ENCODE measurements at places on chromosomes 16 and 17. TPM values are rescaled to one million over a fixed set of nuclear protein-coding genes. Genes with fewer than 3 reads are reported as not detected.
A peak's percentile ranks its signal among the peaks of the same experiment; 100 is the strongest.

The KCNH6 gene
- 3.7 TPM for polyA plus RNA-seq

The MATCAP1 gene
- polyA plus RNA-seq, result 34.7 TPM

The CA5A gene
- 0.17 TPM for polyA plus RNA-seq

The MON1B gene
- 25.2 TPM for polyA plus RNA-seq

The RPH3AL gene
- polyA plus RNA-seq, result 15.7 TPM

The CES5A gene
- polyA plus RNA-seq, result 0.15 TPM

The KCNJ18 gene
- not detected for polyA plus RNA-seq

The TMEM132E gene
- 5.2 TPM for polyA plus RNA-seq

The EPOP gene
- polyA plus RNA-seq, result 1.7 TPM

- no peak for DNase-seq
Observed at GRCh38 chr17:66670206-66670605, 164.7 kb upstream of the CACNG5 start.

GRCh38 chr17:46000292-46000691, 1.2 kb downstream of the STH start:
- DNase-seq, result no peak

- DNase-seq, result no peak
Observed at GRCh38 chr16:68402748-68403040, 45.6 kb downstream of the SMPD3 start.

DNA sequence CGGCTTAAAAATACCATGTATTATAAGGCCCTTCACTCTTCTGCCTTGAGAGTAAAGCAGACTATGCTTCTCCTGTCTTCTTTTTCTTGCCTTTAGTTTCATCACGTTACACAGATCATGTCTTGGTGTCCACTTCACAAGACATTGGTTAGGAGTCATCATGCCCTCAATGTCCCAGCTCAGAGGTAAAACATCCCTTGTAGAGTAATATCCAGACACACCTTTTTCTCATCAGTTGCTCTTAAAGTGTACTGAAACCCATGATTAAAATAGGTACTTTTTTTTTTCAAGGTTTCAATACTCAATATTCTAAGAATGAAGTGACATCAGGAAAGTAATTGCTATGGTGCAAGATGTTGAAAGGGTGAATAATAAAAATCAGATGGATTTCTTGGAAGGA, 267.8 kb downstream of the PMP22 start:
- no peak for DNase-seq

GRCh38 chr17:7987112-7987893, 15.1 kb upstream of the GUCY2D start:
- DNase-seq, result no peak

- DNase-seq, result no peak
Observed at GRCh38 chr17:57589151-57590034, 155.7 kb downstream of the CCDC182 start.

GRCh38 chr16:1965396-1966001, 873 bp upstream of the RPS2 start:
- DNase-seq, result no peak

DNA sequence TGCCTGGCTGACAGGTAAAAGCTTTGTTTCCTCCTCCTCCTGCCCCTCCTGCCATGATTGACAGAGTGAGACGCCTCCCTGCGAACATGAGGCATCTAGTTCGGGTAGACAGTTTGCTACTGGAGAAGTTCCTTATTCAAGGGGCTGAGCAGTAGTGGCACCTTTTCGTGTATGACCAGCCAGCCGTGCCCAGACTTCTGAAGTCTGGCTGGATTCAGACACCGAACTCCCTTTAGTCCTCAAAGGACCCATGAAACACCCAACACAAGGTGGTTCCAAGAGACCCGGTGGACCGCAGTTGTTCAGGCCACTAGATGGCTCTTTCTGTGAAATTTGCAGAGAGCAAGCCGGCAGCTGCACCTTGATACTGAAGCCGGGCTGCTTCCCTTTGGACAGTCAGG, 192.8 kb downstream of the XYLT1 start:
- DNase-seq, result peak; percentile 21

GRCh38 chr17:71200597-71200996, 920.2 kb upstream of the SOX9 start:
- DNase-seq, result no peak

GRCh38 chr17:15265131-15265530, at the start of gene PMP22:
Gene PMP22 (minus strand): TSS chr17:15265326. CDS start chr17:15260727, 4,599 bp downstream.
- no peak for DNase-seq

- no peak for DNase-seq
Observed at GRCh38 chr16:68009157-68009735, 6.5 kb downstream of the DPEP2NB start.

DNA sequence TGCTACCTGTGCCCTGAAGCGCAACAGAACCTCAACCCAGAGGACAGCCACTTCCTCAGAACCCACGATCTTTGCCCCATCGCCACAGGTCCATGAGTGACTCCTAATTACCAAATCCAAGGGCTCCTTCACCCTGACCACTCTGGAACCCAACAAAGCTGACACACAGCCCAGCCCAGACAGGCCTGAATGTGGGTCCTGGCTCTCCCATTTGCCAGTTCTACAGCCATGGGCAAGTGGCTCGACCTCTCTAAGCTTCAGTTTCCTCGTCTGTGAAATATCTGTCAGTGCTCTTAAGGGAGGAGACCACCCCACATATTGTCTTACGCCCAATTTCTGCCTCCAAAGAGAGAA, 18.0 kb upstream of the ENDOV start:
- no peak for DNase-seq

- no peak for DNase-seq
Observed at GRCh38 chr17:60039847-60040442, 38.8 kb downstream of the HEATR6 start.

DNA sequence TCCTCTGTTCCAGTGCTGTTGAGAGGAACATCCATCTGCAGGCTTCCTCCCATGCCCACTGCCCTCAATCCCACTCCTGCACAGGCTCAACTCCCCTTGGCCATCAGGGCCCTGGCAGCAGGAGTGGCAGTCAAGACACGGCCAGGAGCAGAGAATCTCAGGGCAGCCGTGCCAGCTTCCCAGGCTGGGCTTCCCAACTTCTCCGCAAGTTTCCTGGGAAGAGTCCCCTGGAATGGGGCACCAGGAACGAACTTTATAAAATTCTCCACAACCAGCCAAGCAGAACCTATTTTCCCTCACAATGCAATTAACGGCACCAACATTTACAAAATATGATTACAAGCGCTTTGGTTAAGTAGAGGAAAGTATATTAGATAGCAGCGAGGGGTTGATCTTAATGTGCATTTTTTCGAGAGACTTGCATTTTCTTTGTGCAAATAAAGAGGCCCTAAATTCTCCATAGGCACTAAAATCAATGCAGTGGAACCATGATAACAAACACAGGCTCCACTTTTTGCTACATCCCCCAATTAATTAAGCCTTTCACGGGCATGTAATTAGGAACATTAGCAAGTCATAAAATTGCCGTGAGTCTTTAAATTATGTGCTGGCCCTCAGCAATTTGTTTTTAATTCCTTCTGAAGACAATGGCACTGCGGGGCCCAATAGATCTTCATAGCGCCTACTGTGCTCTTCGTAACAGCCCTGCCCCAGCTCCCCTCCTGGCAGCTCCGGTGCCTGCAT, 99.9 kb upstream of the LHX1 start:
- DNase-seq, result peak; percentile 47

DNA sequence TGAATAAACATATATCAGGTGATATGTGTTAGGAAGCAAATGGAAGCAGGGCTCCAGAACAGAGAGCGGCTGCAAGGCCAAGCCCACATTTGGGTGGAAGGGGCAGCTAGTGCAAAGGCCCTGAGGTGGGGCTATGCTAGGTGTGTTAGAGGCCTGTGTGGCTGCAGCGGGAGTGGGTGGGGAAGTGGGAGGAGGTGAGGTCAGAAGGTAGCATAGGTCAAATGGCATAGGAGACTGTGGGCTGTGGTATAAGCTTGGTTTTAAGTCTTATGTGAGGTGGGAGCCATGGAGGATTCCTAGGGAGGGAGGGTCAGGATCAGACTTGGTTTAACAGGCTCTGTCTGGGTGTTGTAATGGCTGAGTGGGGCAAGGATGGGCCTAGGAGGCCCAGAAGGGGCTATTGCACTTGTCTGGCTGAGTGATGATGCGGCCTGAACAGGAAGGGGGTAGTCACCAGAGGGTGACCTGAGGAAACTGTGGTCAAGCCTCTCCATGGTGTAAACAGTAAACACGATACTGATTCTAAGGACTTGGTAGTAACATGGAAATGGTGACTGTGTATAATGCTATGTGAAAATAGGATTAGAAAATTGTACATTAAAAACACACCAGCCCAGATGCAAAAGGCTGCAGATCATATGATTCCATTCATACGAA, 31.1 kb downstream of the RAI1 start:
- no peak for DNase-seq

DNA sequence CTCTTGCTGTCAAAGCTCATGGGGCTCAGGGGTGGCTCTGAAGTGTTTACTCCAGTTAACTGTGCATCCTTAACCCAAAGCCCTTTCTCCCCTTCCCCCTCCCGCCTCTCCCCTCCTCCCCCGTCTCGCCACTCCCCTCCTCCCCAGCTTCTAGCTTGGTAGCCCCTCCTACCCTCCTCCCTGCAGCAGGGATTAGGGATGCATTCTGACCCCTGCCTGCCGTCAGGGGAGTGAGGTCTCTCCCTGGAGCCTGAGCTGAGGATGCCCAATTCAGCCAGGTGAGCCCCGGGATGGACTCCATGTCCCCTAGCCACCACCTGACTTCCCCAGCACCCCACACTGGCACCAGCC, 1.6 kb downstream of the HS3ST6 start:
- no peak for DNase-seq

DNA sequence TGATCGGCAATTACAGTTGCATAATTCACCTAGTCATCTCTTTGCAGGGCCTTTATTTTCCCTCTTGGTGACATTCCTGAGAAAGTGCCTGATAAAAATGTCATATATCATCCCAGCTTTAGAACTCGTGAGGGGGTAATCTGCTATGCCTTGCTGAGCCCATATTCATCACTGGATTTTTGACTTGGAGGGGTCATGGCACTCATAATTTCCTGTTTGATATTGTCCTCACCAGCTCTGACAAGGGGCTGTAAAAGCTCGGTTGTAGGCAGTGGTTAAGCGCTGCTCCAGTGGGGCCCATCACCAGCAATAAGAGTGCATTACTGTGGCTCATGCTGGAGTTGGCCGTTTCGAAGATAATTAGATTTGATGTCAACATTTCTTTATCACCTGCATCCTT, 227.3 kb downstream of the IRX3 start:
- no peak for DNase-seq

DNA sequence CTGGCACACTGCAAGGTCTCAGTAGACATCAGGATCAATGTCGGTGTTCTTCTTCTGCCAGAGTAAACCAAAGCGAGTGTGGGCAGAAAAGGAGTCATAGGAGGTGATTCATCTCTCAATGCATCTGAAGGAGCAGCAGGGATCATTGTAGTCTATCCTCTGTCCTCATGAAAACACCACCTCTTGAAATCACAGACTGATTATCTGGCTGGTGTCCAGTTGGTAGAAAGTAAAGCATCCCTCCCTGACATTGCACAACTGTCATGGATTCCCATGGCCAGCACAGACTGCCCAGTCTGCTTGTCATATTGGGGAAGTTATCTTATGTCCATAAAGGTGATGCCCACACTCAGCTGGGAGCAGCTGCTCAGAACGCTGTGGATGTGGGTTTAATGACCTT, 74.1 kb downstream of the ABCC12 start:
- no peak for DNase-seq

- DNase-seq, result no peak
Observed at GRCh38 chr17:78315355-78316114, 44.3 kb downstream of the SOCS3 start.

DNA sequence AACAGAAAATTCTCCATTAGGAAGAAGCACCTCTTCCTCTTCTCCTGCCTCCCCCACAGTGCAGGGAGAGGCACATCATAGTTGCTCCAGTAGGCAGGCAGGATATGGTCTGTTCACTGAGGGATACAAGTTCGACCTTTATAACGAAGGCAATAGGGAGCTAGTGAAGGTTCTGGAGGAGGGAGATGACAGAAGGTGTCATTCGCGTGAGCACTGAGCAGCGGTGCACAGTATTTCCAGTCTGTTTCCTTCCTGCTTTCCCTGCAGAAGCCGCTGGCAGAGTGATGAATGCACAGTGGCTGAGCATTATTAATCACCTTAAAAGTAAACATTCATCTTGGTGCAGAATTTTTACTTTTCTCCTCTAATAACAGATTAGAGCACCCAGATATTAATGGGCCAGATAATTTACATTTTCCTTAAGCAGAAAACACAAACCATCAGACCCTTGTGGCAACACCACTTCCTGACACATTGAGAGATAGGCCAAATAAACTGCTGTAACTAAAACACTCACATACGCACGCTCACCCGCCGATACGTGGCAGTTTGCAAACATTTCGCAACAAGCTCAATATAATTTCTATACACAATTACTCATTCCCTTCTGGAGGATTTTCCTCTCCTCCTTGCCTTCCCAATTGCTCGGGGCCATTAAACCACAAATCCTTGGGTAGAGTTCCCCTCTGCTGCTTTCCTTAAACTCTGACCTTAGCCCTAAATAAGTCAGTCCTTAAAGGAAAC, 69.5 kb downstream of the AIPL1 start:
- DNase-seq, result no peak

DNA sequence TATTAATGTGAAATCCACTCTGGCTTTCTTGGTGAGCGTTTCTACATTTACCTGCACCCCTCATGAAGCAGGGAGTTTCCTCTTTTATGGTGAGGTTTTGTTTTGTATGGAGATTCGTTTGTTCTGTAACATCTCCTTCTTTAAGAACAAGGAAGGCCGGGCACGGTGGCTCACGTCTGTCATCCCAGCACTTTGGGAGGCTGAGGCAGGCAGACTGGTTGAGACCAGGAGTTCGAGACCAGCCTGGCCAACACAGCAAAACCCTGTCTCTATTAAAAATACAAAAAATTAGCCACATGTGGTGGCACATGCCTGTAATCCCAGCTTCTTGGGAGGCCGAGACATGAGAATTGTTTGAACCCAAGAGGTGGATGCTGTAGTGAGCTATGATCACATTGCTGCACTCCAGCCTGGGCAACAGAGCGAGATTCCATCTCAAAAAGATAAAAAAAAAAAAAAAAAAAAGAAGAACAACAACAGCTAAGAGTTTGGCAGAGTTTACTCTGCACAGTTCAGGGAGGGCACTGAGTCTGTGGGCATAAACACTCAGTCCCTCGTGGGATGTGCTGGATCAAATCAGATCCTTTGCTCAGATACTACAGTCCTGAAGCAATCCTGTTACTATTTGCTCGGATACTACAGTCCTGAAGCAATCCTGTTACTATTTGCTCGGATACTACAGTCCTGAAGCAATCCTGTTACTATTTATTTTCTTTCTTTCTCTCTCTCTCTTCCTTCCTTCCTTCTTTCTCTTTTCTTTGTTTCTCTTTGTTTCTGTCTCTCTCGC, 28.9 kb downstream of the ADCY9 start:
- DNase-seq, result no peak
